ENCODE measurements at places on chromosomes 1 and 21.
A peak's percentile ranks its signal among the peaks of the same experiment; 100 is the strongest.

GRCh38 chr1:15207031-15207828 lies 39.8 kb upstream of the FHAD1 start:
- no peak for DNase-seq

- DNase-seq: no peak
Observed at GRCh38 chr21:45003331-45004058, 63.7 kb downstream of the SLX9 start.

GRCh38 chr1:78760858-78761257 lies 111.2 kb downstream of the IFI44 start:
- DNase-seq: no peak

GRCh38 chr1:89525169-89525855 lies 683 bp downstream of the LRRC8B start:
- no peak for DNase-seq

- DNase-seq: no peak
Observed at GRCh38 chr1:227043755-227044154, 103.7 kb downstream of the COQ8A start.

DNA sequence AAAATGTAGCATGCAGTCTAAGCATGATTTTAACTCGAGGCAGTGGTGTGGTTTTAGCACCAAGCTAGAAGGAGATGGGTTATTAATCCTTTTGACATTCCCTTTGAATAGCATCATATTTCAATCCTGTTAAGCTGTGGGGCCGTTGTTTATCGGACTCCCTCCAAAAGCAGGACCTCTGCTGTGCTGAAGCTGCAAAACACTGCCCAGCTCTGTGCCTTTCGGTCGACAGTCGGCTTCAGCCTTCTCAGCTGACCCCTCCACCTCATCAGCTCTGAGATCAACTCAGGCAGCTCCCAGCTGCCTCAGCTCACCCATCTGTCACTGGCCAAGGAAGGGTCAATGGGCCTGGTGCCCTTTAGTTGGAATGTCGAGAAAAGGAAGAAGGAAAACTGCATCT lies 95.5 kb downstream of the KAZN start:
- no peak for DNase-seq

DNA sequence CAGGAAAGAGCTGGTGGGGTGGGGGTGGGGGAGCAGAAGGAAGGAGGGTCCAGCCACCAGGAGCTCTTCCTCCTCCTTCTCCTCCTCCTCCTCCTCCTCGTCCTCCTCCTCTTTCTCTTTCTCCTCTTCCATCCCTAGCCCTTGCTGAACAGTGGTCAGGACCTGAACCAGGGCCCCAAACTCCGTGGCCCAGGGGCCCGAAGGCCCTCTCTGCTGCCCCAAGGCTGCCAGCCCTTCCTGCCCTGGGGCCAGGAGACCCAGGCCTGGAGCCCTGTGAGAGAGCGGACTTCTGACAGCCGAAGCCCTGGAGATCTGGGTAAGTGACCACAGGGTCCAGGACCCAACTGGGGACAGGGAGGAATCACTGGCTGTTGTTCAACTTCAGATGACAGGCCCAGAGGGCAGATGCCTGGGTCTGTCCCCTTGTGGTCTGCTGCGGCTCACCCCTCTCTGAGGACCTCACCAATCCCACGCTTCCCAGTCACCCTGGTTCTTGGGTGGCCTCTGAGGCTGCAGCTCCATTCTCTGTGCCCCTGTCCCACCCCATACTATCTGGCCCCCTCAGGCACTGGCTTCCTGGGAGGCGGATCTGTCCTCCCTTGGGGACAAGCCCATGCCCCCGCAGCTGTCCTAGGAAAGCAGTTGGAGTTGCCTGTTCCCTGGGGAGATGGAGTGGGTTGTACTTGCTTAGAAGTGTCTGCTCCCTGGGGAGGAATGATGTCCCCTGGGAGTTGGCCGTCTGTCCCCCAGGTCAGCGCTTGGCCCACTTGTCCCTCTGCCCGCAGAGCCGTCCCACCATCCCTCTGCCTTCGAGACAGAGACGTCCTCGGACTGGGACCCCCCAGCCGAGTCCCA lies 51.8 kb downstream of the VWA5B1 start:
- DNase-seq: no peak

DNA sequence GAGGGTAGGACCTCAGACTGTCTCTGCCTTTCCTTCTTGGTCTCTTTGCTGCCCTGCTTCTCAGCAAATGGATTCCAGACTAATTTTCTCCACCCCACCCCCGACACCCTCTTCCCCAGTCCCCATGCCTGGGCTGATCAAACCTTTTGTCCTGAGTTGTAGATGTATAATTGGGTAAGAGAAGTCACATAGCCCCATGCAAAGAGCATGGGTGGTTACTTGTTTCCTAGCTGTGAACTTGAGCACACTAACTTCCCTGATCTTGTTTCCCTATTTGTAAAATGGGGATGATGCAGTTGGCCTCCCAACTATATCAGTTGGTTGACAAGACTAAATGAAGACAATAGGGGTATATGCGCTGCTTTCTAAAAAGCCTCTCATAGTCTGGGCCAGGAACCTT lies 9.2 kb downstream of the PADI6 start:
- DNase-seq: no peak

DNA sequence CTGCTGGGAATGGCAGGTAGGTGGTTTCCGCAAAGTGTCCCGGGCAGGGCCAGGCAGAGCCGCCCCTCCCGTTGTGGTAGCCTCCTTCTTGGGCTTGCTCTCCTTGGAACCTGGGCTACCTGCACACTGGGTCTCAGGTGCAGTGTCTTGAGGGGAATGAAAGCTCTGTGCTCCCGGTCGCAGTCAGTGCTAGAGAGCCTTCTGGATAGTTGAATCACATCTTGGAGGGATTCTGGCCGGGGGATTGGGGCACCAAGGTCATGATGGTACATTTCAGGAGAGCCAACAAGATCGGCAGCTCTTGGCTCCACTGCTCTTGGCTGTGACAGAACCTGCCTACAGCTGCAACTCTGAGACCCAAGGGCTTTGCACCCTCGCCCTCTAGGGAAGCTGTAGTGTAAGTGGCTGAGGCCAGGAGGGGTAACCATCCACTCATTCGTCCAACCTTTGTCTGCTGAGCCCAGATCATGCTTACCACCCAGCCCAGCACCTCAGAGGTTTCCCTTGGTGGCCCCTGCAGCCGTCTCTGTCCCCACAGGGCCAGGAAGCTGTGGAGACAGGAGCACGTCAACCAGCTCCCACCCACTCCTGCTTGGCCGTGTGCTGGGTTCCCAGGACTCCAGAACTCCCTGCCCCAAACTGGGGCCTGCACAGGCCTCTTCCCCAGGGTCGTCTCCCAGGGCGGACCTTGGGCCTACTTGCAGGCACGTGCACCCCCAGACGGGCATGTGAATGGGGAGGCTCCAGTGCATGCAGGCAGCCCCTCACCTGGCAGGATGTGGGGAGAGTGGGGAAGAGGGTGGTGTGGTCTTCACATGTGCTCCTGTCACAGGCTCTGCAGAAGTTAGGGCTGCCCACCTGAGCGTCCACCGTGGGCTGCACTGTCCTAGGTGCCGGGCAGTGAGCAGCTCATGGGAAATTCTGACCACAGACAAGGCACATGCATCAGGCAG lies 40.0 kb downstream of the NTPCR start:
- no peak for DNase-seq

DNA sequence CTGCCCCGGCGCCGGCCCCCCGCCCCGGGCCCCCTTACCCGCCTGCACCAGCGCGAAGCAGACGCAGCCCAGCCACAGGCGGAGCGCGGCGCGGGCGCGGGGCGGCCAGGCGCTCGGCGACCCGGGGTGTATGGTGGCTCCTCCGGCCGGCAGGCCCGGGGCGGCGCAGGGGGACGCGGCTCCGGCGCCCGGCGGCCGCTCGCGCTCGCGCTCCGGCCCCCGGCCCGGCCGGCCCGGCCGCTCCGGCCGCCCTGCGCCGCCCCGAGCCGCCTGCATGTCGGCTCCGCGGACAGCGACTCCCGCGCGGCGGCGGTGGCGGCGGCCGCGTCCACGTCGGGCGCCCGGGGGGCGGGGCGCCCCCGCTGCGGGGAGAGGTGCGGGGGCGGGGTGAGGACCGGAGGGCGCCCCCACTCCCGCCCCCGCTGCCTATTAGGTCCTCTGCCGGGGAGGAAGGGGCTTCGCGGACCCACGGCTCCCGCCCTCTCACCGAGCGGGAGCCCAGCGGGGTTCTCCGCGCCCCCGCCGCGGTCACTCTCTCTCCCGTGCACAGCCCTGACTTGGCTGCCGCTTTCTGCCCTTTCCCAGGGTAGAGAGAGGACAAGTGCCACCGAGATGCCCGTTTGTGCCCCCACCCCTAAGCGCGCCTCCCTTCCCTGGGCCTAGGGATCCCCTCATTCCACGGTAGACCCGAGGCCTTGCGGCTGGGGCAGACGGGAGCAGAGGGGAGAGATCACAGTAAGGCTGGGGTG lies at the start of gene FNDC5:
Gene FNDC5, minus strand, starts transcription at position 298 of the 749 bp plus-strand sequence.
- DNase-seq: no peak

DNA sequence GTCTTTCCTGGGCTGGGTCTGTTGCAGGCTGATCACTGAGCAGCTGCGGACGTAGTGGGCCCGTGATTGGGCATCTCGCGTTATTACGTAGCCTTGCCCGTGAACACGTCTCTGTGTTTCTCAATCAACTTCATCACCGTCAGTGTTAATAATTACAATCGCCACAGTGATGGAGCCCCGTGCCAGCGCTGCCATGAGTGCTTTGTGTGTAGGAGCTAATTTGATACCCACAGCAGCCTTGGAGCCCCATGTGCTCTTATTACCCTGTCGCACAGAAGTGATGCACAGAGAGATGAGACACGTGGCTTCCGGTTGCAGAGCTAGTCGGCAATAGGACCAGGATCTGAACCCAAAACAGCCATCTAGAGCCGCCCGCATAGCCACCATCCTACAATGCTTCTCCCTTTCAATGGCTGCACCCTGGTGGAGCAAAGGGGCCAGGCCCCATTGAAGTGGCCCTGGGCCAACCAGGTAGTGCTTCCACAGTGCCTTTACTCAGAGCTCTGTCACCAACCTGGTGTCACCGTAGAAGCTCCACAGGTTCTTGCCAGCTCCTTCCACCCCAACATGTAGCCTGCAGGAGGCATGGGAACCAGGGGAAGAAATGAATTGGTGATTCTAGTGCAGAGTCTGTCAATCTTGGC lies 398.5 kb upstream of the VAMP3 start:
- DNase-seq: no peak

DNA sequence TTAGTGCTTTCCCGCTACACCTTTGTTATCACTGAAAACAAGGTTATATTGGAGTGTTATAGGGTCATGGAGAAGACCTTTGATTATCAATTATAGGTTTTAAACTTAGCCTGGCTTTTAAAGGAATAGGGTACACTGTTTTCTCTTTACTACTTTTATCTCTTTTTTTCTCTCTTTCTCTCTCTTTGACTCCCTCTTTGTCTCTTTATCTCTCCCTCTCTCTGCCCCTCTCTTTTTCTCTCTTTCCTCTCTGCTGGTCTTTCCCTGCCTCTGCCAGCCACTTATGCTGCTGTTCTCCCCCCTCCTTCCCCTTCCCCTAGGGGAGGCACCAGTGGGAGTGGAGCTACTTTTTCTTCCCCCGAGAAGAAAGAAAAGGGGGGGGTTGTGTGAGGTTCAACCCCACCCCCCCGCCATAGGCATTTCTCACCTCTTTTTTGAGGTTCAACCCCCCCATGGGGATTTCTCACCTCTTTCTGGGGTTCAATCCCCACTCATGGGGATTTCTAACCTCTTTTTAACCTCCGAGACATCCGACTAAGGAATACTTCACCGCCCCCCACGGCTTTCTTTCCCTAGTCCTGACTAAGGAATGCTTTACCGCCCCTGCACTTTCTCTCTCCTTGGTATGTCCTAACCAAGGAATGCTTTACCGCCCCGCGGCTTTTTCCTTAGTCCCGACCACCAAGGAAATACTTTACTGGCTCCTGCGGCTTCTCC lies 17.2 kb upstream of the ZBTB8B start:
- no peak for DNase-seq

DNA sequence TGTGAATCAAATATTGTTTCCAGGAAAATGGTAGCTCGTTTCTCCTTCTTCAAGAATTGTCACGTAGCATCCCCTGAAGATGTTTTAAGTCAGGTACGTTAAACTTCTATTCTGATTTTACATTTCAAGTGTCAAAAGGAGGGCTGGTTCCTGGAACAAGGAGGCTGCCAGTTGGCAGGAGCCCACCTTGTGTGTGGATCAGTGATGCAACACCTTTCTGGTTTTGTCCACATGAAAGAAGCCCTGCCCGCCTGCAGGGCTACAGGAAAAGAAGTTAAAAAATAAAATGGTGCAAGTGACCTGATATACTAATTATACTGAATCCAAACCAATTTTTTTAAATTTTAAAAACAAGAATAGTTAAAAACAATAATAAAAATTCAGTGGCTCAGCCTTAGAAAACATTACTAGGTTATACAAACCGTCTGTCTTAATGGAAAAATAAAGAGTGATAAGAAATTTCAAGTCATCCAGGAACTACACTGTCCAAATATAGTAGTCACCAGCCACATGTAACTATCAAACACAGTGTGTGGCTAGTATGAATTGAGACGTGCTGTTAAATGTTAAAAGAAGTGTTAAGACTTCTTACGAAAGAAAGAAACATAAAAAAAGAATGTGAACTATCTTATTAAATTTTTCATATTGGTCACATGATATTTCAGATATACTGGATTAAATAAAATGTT lies 123.1 kb downstream of the APP start:
- DNase-seq: no peak

DNA sequence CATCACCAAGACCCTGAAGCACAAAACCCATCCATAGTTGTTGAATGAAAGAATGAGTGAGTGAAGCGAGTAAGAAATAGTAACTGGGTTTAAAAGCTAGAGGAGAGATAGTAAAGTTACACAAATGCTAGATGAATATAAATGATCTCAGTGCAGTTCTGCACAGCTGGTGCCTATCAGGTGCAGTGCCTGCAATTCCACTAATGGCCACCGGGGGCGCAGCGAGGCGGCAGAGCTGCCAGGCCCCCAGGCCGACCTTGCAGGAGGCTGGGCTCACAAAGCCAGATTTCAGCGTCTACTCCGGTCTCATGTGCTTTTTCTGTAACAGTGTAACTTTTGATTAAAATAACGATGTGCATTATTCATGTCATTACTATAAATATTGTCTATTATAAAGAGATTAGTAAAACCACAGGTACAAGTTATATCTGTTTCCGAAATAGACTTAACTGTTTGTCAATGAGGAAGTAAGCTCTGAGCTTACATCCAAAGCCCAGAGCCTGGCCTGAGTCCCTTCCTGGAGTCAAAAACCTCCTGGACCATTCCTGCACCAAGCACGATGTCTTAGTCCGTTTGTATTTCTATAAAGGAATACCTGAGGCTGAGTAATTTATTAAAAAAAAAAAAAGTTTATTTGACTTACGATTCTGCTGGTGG lies 477.6 kb downstream of the NPHP4 start:
- DNase-seq: peak; percentile 55

GRCh38 chr1:108669679-108670078 lies 8.8 kb upstream of the HENMT1 start:
- DNase-seq: no peak

GRCh38 chr1:54218883-54219687 lies 19.1 kb downstream of the MRPL37 start:
- DNase-seq: no peak

- no peak for DNase-seq
Observed at GRCh38 chr1:59596432-59596831, 218.3 kb upstream of the HOOK1 start.

DNA sequence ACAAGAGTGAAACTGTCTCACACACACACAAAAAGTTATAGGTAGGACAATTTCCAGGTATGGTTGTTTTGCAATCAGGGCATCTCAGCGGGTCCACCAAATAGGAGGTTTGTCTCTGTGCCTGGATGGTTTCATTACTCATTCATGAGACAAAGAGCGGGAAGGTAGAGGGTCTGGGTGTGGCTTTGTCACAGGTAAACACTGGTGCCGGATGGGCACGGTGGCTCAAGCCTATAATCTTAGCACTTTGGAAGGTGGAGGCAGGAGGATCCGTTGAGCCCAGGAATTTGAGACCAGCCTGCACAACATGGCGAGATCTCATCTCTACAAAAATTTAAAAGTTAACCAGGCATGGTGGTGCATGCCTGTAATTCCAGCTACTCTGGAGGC lies 16.3 kb upstream of the ERVH48-1 start:
- DNase-seq: no peak
